ENCODE measurements at places on chromosomes 1 and 21.

DNA sequence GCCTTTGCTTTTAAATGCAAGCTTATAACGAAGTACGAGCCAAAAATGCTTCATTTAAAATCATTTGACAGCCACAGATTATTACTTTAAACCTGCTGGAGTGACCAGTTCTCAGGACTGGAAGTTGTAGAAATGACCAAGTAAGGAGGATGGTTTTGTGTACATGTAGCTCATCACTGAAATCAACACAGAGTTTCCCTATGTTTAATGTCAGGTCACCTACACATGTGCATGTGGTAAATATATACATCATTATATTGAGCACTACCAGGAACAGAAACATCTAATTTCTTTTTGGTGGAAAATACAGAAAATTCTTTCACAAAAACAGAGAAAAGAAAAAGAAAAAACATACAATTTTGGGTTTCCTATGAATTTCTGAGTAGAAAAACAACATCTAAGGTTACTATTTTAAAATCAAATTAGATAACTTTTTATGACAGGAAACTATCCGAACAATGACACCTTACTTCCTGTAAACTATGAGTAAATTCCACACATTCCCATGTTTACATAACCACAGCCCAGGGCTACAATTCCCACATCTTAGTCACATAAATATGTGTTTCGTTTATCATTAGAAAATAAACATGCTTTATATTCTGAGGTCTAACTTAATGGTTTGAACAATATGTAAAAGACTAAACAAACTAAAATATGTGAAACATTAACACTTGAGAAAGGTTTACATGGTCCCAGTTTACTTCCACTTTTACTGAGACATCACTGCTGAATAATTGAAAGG lies 73.6 kb downstream of the ZNF281 start:
- DNase-seq = no peak

DNA sequence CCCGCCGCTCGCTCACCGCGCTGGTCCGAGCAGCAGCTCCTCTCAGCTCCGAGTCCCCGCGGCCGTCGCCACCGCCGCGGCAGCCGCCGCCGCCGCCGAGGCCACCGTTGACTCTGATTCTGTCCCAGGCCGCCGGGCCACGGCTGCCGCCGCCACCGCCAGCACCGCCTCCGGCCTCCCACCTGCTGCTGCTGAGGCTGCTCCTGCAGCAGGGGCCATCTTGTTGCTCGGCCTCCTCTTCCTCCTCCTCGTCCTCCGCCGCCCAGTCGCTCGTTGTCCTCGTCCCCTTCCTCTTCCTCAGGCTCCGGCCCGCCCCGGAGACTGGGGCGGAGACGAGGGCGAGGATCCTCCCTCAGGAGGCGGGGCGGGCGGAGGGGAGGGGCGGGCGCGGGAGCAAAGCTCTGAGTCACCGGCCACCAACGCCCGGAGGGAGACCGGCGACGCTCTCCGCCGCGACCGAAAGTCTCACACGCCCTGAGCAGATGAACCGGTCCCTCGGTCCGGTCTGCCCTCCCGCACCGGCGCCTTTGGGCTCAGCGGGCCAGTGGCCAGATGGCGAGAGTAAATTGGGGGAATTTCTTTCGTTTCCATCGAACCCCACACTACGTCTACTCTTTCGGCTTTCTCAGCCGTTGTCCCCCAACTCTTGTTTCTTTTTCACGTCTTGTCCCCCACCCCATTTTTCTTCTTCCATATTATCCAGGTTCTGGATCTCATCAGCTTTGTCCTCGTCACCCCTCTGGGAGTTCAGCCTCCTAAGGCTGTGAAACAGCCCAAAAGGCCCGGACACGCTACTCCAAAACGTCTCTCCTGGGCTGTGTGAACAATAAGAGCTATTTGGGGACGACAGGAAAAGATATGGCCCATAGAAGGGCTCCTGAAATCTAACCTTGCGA lies at the start of gene RC3H1:
TSS of gene RC3H1 (minus strand) at position 278 of the 896 bp plus-strand sequence. CDS start 29,372 bp downstream, outside the sequence.
- peak; percentile 93 for DNase-seq

- DNase-seq = no peak
Observed at GRCh38 chr1:25631750-25632485, 15.3 kb downstream of the MAN1C1 start.

- no peak for DNase-seq
Observed at GRCh38 chr1:243977094-243977493, 74.0 kb upstream of the ZBTB18 start.

- no peak for DNase-seq
Observed at GRCh38 chr1:85070972-85071492, 22.7 kb upstream of the MCOLN3 start.

DNA sequence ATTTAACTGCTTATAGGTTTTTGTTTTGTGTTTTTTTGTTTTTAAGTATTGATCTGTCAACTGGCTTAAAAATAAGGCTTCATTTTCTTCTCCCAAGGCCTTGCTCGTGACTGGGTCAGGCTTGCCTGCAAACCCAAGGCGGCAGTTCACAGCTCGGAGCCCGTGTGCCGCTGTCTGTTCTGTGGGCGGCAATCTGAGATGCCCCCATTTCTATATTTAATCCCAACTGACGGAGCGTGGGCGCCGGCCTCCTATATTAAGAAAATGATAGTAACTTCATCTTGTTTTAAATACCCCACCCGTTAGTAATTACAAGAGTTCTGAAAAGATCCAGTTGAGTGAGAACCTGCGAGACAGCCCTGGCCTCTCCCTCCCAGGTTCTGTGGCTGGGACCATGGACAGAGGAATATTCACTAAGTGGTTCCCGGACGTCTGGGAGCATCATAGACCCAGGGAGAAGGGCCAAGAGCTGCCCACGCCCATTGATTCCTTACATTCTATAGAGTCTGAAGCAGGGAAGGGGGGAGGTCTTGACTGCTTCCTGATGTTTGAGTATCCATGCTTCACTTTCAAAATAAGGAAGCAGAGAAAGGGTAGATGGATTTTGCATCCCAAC lies 42.6 kb upstream of the GPR153 start:
- no peak for DNase-seq

- no peak for DNase-seq
Observed at GRCh38 chr1:52266507-52266906, 99.5 kb downstream of the CC2D1B start.

- no peak for DNase-seq
Observed at GRCh38 chr21:30714946-30715345, 3.6 kb downstream of the KRTAP21-3 start.

All from GM13977 (cell line).